H9 (cell line): ENCODE measurements at places on chromosomes 2 and 18. TPM values are rescaled to one million over a fixed set of nuclear protein-coding genes. Genes with fewer than 3 reads are reported as not detected.

The TCF7L1 gene
- 112 and 117 TPM in 2 replicates for total RNA-seq

The FAHD2B gene
- 34.5 and 36.9 TPM in 2 replicates for total RNA-seq

The SIX3 gene
- total RNA-seq: 0.35 and 0.55 TPM in 2 replicates

GRCh38 chr2:74991977-74992376, 33.5 kb downstream of the POLE4 start:
- no peak overlapping the region for H3K4me3 ChIP-seq
- H3K36me3 ChIP-seq: no peaks in the 10 kb centered on the region
- H3K27me3 ChIP-seq: no peaks in the 10 kb centered on the region

DNA sequence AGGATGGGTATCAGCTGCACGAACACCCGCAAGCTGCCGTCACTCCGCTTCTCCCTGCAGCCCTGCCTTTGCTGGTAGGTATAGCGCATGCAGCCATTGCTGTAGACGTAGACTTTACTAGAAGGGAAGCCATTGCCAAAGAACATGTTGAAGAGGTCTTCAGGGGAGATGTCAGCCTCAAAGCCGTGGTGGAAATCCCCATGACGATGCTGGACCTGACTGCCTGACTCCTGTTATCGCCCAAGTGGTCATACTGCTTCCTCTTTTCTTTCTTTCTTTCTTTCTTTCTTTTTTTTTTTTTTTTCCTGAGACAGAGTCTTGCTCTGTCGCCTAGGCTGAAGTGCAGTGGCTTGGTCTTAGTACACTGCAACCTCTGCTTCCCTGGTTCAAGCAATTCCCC, 68.7 kb upstream of the SPRED2 start:
- H3K36me3 ChIP-seq: no peaks in the 10 kb centered on the region
- H3K4me3 ChIP-seq: no peak overlapping the region

GRCh38 chr2:108614043-108614545, 79.8 kb downstream of the LIMS1 start:
- no peaks in the 10 kb centered on the region for H3K27me3 ChIP-seq
- H3K4me3 ChIP-seq: no peak overlapping the region
- no peak for DNase-seq
- H3K27ac ChIP-seq: no peak overlapping the region

GRCh38 chr2:30664761-30665358, 142.4 kb downstream of the CAPN13 start:
- peaks cover 14% of the 10 kb centered on the region for H3K36me3 ChIP-seq
- H3K27me3 ChIP-seq: no peaks in the 10 kb centered on the region
- no peak overlapping the region for H3K27ac ChIP-seq

GRCh38 chr2:111900859-111901258, 2.5 kb downstream of the MERTK start:
- H3K36me3 ChIP-seq: no peaks in the 10 kb centered on the region; the same call in 2 of the 3 replicates
- DNase-seq: no peak
- H3K27me3 ChIP-seq: peaks cover 4% of the 10 kb centered on the region; the same call in 1 of the 2 replicates
- H3K4me3 ChIP-seq: peak overlapping the region; percentile 27; the same call in 1 of the 3 replicates
- H3K4me1 ChIP-seq: no peaks in the 10 kb centered on the region

DNA sequence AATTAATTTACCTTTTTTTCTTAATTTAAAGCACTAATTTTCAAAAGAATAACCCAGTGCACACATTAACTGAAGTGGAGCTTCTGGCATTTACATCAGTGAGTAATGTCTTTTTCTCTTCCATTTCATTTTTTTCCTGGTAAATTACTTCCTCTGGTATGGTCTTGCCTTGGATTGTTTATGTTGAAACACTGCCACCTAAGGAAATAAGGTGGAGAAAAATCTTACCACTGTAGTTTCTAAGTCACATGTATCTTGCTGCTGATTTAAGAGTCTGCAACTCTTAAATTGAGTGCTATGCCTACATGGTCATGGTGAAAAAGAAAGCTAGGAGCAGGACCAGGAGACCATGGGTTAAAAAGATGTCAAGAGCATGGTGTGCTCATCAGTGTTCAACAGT, 51.0 kb downstream of the TTC27 start:
- DNase-seq: no peak
- no peak overlapping the region for H3K4me3 ChIP-seq
- no peaks in the 10 kb centered on the region for H3K4me1 ChIP-seq
- H3K36me3 ChIP-seq: peaks cover 4% of the 10 kb centered on the region; the same call in 1 of the 2 replicates

The KCNG2 gene
- 0.15 TPM in 1 of 2 replicates, not detected in the other for total RNA-seq
